CD4-positive, alpha-beta T cell treated with Interferon alpha-2 for 1 hour (primary cell): ENCODE measurements at places on chromosomes 16 and 17.

- no peak for DNase-seq
Measured at GRCh38 chr16:17062676-17063075, 408.1 kb downstream of the XYLT1 start.

- DNase-seq, result no peak
Measured at GRCh38 chr17:80781807-80782277, 209.8 kb upstream of the CHMP6 start.

GRCh38 chr17:58580671-58581070 lies 66.2 kb upstream of the MTMR4 start:
- no peak for DNase-seq

DNA sequence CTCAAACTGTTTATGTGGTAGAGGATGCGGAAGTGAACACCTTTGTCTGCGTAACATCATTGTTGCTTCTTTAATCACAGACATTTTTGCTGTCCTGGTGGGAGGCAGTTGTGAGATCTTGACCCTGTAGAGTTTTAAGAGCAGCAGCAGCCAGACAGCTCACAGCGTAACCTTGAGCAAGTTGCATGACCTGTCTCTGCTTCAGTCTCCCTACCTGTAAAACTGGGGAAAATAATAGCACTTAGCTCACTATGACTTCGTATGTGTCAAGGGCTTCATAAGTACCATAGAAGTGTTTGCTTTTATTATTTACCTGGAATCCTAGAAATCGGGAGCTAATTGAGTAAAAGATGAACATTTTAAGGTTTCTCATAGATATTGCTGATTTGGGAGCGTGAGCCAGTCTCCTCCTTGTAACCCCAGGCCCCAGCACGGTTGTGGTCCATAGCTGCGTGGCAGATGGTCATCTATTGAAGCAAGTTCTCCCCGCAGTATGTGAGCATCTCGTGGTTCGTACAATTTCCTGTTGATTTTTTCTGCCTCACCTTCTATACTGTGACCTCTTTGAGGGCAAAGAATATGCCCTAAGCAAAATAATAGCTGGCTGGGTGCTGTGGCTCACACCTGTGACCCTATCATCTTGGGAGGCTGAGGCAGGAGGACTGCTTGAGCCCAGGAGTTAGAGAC lies 34.4 kb downstream of the GPRC5B start:
- no peak for DNase-seq

GRCh38 chr17:28365487-28365886 lies 488 bp upstream of the SEBOX start:
- no peak for DNase-seq

- no peak for DNase-seq
Measured at GRCh38 chr17:29613856-29614255, 8.9 kb downstream of the CORO6 start.

- DNase-seq, result no peak
Measured at GRCh38 chr16:70432356-70432722, 6.6 kb downstream of the ST3GAL2 start.

GRCh38 chr17:77958716-77959125 lies 218 bp downstream of the TNRC6C start:
- DNase-seq, result no peak

DNA sequence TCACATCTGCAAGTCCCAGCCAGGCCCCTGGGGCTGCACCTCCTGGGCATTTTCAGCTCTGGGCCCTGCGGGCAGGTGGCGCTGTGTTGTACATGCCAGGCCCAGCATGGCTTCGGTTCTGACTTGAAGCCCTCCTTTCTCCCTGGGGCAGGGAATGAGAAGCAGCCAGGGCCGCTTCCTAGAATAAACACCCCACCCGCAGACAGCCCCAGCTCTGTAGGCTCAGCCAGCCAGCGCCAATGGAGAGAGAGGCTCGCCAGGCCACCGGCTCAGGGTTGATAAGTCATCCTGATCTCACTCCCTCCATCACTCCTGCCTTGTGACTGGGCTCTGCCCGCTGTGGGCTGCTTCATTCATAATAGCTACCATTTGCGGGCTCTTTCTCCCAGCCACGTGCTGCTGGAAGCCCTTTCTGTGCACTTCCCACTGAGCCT lies 6.0 kb upstream of the GLIS2 start:
- peak; percentile 63 for DNase-seq

DNA sequence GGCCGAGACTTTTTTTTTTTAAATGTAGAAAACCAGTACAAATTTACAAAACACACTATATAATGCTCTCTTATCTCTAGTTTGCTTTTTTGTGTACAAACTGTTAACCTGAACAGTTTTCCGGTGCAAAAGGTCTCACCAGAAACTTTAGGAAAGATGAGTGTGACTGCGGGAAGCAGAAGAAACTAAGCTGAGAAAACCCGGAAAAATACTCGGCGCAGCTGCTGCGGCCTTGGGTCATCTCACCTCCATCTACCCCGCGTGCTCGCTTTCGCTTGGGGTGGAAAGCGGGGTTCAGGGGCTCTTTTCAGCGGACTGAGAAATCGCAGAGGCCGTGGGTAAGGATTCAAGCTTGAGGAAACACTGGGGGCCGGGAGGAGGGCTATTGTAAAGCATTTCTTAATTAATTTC lies 1.8 kb downstream of the SALL1 start:
- no peak for DNase-seq

DNA sequence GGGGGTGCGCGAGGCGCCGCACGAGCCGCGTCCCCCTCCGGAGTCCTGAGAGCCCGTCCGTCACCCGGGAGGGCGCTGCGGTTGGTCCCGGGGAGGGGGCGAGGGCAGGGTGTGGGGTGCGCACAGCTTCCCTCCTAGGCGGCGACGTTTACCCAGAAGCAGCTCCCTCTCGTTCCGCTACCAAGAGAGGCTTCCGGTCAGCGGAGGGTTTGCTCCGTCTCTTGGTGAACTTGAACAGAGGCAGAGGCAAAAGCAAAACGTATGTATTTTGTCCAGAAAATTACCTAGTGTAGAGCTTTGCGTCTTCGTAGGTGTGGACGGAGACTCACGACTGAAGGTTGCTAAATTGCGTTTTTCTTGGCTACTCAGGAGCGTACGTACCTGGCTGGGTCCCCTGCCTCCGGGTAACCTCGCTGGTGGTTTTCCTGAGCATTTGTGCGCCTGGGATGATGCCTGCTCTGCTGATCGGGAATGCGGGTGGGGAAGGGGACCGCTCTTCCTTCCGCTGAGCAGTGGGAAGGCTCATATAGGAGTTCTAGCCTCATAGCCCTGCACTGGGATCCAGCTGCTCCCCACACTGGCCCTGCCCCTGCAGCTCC lies 833 bp downstream of the WSCD1 start:
- DNase-seq, result no peak

GRCh38 chr17:80294653-80295052 lies 34.0 kb downstream of the RNF213 start:
- DNase-seq, result no peak

DNA sequence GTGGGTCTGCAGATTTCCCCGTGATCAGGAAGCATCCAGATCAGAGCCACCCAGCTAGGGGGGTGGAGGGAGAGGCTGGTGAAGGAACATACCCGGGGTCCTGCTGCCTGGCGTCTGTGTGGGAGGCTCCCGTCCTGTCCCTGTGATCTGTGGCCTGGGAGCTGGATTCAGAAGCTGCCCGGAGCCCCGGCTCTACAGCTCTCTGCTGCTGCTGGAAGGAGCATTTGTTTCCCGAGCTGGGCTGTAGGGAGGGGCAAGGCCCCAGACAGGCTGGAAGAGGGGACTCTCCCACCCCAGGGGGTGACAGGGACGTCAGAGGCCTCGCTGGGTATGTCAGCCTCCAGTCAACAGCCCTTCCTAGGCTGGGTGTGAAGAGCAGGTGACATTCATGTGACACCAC lies 10.2 kb downstream of the SOX8 start:
- no peak for DNase-seq

DNA sequence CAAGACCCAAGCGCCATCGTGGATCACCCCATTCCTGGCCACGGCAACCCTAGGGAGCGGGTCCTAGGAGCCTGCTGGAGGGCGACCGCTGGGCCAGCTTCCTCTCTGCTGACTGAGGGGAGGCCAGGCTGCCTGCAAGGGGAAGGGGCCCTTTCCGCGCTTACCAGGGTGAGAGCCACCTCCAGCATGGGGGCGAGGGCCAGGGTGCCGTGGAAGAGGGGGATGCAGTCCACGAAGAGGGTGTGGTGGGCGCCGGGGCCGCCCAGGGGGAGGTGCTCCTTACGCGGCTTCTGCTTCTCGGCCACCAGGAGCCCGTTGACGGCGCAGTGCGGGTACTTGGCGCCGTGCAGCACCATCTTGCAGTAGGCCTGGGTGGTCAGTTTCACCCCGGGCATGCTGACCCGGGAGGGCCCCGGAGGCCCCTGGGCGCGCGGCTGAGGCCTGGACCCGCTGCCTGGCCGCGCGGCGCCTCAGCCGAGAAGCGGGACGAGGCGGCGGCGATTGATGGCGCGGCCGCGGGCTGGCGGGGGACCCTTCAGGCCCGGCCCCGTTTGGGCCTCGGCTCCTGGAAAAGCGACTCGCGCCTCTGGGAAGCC lies 345 bp downstream of the EMC8 start:
- DNase-seq, result peak; percentile 9

- DNase-seq, result no peak
Measured at GRCh38 chr17:27327397-27327796, 33.5 kb downstream of the WSB1 start.

GRCh38 chr16:56961386-56961785 lies 364 bp upstream of the CETP start:
- no peak for DNase-seq

GRCh38 chr17:62823111-62823893 lies 15.2 kb upstream of the MARCHF10 start:
- DNase-seq, result no peak

GRCh38 chr16:17557949-17558348 lies 87.2 kb upstream of the XYLT1 start:
- DNase-seq, result no peak

- no peak for DNase-seq
Measured at GRCh38 chr17:16569358-16569712, 331 bp upstream of the ZNF287 start.
